Activated CD4-positive, alpha-beta T cell treated with anti-CD3 and anti-CD28 coated beads, Interleukin-10, Interleukin-2, amounts not matched to agents 100 ng/mL and 50 ng/mL, durations not matched to agents 16 hours and 8 hours (primary cell): ENCODE measurements at places on chromosomes 13 and 19.

GRCh38 chr19:47487551-47488515 is 3.8 kb upstream of the KPTN start:
- no peak for DNase-seq

- DNase-seq = no peak
Observed at GRCh38 chr13:46340631-46341111, 46.4 kb downstream of the RUBCNL start.

DNA sequence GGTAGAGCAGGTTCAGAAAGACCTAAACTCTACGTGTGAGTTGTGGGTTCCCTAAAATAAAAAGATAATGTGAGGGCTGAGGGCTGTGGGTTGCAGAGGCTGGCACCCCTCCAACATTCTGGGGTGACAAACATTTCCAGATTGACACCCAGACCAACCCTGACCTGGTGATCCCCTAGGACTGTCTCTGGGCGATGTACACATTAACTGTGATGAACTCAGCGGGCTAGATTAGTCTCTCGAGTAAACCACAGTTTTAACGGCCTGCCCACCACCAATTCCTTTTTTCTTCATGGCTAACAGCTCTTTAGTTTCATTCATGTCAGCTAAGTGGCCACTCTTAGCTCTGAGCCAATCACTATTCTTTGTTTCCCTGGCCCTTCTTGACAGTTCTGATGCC is 24.8 kb downstream of the SIAH3 start:
- DNase-seq = no peak

GRCh38 chr13:32381539-32381938 is 46.4 kb downstream of the N4BP2L1 start:
- DNase-seq = peak; percentile 16

DNA sequence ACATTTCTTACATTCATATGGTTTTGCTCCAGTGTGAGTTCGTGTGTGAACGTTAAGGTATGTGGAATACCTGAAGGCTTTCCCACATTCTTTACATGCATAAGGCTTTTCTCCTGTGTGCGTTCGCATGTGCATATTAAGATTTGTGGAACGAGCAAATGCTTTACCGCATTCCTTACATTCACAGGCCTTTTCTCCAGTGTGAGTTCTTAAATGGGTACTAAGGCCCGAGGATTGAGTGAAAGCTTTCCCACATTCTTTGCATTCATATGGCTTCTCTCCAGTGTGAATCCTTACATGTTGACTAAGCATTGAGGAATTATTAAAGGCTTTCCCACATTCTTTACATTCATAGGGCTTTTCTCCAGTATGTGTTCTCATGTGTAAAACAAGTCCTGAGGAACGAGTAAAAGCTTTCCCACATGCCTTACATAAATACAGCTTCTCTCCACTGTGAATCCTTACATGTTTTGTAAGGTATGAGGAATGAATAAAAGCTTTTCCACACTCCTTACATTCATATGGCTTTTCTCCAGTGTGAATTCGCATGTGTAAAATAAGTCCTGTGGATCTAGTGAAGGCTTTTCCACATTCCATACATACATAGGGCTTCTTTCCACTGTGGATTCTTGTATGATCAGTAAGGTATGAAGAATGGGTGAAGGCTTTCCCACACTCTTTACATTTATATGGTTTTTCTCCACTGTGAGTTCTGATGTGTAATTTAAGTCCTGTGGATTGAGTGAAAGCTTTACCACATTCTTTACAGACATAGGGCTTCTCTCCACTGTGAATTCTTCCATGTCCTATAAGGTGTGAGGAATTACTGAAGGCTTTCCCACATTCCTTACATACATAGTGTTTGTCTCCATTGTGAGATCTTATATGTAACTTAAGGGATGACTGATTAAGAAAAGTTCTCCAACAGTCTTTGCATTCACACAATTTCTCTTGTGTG is 10.7 kb downstream of the ZNF846 start:
- no peak for DNase-seq

DNA sequence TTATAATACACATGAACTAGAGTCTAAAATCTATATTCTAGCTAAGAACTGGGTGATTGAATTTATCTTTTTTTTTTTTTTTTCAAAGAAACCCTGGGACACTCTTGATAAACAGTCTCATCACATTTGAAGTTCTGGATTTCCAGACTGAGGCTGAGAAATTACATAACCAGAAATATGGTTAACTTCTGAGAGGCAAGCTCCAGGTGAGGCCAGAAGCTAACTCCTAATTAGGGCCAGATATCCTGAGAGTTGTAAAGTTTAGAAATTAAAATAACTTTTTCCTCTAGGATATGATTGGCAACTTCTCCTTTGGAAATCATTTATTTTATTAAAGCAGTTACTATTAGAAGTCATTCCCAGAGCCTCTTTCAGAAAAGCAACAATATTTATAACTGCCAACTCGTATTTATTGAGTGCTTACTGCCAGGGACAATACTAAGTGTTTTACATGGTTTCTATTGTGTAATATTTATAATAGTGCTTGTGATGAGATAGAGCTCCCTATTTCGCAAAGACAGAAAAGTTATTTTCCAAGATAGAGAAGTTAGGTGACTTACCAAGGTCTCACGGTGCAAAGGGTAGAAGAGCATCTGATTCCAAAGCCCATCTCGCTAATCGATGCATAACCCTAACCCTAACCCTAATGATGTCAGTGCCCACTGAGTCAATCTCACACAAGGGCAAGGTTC is 187.7 kb downstream of the DCT start:
- DNase-seq = no peak

- DNase-seq = no peak
Observed at GRCh38 chr13:72911981-72912380, 130.0 kb downstream of the PIBF1 start.

DNA sequence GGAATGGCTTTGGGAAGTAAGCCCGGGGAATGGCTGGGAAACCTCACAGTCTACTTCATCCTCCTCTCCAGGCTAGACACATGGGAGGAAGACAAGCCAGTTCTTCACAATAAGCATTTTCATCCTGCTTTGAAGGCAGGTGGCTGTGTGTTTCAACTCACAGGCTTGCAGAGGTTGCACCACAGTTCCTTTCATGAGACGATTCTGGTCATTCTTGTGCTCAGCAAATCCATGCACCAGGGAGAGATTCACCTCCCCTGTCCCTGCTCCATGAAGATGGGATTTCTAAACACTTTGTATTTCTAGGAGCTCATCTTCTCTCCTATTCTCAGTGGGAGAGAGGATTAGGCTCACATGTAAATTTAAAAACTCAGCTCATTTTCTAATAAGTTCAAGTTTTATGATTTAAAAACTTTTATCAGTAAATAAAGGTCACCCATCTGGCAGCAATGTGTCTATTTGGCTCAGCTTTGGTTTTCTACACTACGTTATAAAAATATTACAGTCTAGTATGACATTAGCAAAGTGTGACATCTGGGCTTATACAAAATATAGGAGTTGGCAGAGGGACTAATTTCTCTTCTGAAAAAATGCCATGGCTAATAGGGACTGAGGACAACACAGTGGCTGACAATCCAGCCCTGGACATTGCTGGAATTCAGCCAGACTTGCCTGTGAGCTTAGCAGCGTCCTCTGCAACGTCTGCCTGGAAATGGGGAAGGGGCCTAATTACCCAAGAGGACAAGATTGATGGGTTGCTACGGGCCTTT is 283.2 kb upstream of the SLC10A2 start:
- no peak for DNase-seq

GRCh38 chr19:2035590-2035991 is 15.5 kb downstream of the MKNK2 start:
- DNase-seq = no peak

GRCh38 chr13:51925865-51926527 is 64.2 kb downstream of the CCDC70 start:
- no peak for DNase-seq

- no peak for DNase-seq
Observed at GRCh38 chr13:44506251-44506650, 69.9 kb downstream of the TSC22D1 start.

DNA sequence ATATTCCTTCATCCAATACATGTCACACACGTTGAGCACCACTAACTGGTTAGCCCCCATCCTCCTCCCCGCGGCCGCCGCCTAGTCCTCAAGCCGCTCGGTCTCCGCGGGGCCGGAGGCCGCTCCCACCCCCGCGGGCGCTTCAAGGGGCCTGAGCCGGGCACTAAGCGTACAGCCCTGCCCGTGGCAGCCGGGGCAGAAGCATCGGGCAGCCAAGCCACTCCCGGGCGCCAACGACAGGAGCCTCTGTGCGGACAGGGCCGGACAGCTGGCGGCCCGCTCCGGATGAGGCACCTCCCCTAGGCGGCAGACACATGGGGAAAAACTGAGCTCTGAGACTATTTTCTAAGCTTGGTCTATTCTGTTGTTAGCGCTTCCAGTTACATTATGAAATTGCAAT is 2.8 kb upstream of the ZNF543 start:
- no peak for DNase-seq

DNA sequence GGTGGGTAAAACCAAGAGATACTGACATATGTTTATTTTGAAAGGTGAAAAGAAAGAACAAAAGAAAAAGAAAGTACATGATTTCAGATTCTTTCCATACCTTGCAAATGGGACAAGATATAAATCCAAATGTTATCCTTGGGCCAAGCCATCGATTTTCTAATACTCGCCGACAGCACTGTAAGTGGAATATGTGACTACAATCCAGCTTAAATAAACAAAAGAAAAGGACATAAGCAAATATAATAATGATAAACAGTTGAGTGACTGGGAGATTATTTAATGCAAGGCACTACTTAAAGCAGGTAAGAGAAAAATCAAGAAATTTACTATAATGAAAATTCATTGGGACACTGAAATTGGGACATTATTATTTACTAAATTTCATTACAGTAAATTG is 29.9 kb upstream of the FBXL3 start:
- no peak for DNase-seq

GRCh38 chr19:55322204-55322885 is 2.8 kb downstream of the TMEM150B start:
- DNase-seq = no peak

DNA sequence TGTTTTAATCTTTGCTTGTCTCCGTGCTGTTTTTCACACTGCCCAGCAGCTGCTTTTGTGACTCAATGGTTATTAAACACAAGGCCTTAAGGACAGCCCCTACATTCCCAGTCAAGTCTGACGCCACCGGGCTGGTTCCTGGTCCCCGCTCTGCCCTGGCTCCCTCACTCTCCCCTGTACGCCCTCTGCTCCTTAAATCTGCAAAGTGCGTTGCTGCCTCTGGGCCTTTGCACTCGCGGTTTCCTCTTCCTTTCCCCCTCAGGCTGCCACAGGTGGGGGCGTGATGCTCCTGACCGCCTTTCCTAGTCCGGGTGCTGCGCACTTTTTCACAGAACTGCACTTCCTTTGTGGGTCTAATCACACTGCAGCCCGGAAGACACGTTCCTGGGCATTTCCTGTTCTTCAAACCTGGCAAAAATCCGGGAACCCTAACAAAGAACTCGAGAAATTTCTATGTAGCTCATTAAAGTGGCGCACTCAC is 25.6 kb downstream of the NOSIP start:
- DNase-seq = peak; percentile 81

DNA sequence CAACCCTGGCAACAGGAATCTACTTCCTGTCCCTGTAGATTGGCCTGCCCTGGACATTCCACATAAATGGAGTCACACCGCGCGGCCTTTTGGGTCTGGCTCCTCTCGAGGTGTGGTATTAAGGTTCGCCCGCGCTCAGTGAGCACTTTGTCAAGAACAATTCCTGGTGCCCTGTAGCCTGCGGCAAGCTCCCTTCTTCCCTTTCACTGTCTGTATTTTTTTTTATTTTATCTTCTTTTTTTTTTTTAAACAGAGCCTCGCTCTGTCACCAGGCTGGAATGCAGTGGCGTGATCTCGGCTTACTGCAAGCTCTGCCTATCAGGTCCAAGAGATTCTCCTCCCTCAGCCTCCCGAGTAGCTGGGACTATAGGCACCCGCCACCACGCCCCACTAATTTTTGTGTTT is 28.3 kb downstream of the PEX11G start:
- no peak for DNase-seq

- DNase-seq = peak; percentile 58
Observed at GRCh38 chr19:30214651-30215051, 157.5 kb upstream of the ZNF536 start.

DNA sequence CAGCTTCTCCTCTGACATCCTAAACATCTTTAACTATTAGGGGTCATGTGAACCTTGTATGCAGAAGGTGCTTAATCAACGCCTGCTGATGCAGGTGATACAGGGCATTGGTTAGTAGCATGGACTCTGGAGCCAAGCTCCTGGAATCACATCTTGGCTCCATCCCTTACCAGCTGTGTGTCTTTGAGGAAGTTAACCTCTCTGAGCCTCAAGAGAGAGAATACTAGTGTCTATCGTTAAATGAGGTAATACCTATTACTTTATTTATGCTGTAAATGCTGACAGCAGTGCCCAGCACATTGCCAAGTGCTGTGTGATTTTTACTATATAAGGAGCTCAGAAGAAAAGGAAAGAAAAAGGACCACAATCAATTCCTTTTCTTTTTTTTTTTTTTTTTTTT is 11.2 kb upstream of the SELENOW start:
- no peak for DNase-seq

DNA sequence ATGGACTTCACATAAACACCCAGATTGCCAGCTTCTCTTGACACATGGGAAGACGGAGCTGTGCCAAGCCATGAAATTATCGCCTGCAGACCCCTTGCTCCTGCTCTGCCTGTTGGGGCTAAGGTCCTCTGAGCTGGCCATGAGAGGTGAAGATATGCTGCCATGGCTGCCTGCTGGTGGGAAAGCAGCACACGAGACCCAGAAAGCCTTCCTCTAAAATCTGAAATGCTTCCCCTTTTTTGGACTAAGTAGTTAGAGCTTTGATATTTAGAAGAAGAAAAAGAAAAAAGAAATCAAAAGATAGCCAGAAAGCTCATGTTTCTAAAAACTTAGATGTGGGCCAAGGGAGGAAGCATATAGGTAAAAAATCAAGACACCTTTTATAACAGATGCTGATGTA is 11.2 kb downstream of the WDFY2 start:
- DNase-seq = no peak

GRCh38 chr19:15107061-15108010 is at the start of gene SYDE1:
Gene SYDE1 (plus strand): TSS chr19:15107401. CDS start chr19:15107434, 33 bp downstream.
- DNase-seq = no peak

- DNase-seq = no peak
Observed at GRCh38 chr13:32113532-32113931, 82.0 kb downstream of the FRY start.

GRCh38 chr19:33241530-33242101 is 16.0 kb upstream of the SLC7A10 start:
- peak; percentile 23 for DNase-seq

DNA sequence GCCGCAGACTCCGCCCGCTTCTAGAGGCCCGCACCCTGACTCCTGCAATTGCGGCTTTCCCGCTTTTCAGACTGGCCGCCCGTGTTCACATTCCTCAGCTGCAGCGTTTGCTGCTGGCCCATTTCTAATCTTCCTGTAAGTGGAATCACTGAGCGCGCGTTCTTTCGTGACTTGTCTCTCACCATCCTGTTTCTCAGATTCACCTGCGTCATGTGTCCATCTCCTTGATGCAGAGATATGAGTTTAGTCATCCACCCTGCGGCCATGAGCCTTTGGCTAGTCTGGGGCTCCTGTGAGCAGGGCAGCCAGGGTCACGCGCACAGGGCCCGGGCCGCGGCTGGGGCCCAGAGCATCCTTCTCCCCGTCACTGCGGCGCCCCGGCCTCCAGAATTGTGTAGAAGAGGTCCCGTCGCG is 110.0 kb downstream of the CRYL1 start:
- DNase-seq = no peak
